GM06990 (cell line): ENCODE measurements at places on chromosomes 2 and 18.

GRCh38 chr18:68147728-68148127, 567.2 kb downstream of the TMX3 start:
- no peak for DNase-seq

- no peak for DNase-seq
Measured at GRCh38 chr2:99802734-99803133, 312.9 kb upstream of the REV1 start.

DNA sequence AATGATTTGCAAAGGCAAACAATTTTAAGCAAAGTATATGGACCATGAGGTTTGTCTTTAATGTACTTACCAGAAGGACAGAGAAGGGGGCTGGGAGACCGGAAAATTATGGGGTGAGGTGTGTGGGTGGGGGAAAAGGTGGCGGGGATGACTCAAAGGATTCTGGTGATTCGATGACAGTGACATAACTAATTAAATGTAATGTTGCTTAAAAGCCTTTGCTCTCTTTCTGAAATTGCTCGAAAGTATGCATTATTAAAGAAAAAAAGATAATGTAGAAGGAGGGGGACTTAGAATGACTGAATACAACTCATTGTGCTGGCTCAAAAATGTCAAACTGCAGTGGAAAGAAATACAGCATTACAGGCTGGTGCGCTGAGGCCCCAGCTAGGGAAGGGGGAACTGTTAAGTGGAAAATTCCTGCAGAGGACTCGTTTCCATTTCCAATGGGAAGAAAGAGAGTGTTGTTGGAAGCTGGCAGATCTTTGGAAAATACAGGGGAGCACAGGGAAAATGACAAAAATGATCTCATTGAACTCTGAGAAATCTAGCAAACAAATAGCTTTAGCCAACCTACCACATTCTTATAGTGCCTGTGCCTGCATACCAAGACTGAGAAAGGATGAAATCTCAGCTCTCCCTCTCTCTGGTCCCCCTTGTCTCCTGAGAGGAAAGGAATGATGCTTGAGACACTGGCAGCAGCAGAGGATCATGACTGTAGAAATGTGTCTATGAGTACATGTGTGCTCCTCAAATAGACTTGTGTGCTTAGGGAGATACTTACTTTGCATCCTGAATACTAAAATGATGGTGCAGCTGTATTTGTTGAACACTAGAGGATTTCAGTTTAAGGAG, 632.4 kb downstream of the NYAP2 start:
- DNase-seq: no peak

- DNase-seq: peak; percentile 79
Measured at GRCh38 chr2:8049851-8050571, 631.8 kb upstream of the ID2 start.

DNA sequence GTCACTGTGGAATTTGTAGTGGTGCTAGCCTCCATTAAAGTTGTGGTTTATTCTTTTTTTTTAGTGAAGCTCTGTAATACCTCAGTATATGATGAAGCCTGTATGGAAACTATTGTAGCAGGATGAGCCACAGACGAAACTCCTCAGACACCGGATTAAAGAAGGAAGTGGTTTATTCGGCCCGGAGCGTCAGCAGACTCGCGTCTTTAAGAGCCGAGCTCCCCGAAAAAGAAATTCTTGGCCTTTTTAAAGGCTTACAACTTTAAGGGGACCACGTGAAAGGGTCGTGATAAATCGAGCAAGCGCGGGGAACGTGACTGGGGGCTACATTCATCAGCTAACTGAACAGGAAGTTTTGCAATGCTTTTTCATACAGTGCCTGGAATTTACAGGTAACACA, 8.1 kb upstream of the CCL20 start:
- no peak for DNase-seq

DNA sequence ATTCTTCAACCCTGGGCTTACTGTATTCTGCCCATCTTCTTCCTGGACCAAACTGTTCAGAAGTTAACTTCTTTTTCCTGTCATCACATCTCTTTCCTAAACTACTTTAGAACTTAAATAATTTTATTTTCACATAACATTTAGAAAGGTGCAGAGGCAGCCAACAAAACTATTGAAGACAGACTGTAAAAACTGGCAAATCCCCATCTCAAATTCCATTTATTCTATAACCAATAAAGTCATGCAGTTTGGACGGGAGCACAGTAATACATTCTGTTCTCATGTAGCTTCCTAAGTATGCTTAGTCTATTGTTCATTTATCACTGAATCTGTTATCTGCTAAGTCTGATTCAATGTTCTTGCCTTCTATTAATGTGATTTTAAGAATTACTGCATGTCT, 99.1 kb downstream of the SMAD2 start:
- no peak for DNase-seq

GRCh38 chr2:160309585-160309984, 109.5 kb upstream of the ITGB6 start:
- DNase-seq: no peak

GRCh38 chr2:147006736-147007141, 838.1 kb upstream of the ACVR2A start:
- no peak for DNase-seq

DNA sequence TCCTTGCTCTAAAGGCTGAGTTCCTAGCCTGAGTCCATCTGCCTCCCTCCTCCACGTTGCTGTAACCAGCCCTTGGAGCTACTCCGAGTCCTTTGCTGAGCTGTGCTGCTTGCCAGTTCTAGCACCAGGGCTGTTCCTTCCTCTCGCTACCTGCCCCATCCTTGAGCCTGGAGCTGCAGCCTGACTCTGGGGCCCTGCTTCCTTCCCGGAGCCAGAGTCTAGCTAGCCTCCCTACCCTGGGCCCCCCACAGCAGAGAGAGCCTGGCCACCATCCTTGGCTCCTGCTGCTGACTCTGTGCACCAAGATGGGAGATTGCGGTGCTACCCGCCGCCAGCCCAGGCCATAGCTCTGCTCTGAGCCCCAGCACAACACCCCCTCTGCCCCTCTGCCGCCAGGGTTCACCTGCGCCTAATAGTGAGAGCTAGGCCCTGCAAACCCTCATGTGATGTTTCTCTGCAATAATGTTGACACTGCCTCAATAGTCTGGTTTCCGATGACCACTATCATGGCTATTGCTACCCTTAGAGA, 135.9 kb upstream of the ASB18 start:
- DNase-seq: no peak

DNA sequence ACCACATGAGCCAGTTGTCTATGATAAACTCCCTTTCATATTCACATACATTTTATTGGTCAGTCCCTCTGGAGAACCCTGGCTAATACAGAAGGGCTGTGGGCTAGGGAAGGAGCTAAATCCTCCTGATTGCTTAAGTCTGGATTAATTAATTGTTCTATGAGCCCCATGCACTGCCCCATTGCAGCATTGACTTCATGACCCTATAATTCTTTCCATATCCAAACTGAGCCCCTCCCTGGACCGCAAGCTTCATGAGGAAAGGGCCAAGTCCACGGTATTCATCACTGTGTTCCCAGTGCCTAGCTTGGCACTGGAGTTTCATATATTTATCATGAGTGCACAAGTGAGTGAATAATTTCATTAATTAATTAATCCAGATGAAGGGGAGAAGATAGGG, 124.0 kb downstream of the MBD2 start:
- DNase-seq: no peak

GRCh38 chr2:158650646-158651357, 144.3 kb upstream of the DAPL1 start:
- no peak for DNase-seq

DNA sequence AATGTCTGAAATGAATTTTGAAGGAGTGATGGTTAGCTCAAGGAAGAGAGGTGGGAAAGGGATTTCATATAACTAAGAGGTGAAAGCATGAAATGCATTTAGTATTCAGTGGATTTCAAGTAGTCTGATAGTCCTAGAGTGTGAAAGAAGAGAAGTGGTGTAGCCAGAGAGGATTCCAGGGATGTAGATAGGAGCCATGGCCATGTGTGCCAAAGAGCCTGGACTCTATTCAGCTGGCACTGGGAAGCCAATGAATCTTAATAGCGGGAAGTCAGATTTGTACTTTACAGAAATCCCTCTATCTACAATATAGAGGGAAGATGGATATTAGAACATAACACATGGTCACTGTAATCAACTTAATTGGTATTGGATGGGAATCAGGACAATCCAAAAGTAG, 8.3 kb upstream of the BOLL start:
- no peak for DNase-seq

DNA sequence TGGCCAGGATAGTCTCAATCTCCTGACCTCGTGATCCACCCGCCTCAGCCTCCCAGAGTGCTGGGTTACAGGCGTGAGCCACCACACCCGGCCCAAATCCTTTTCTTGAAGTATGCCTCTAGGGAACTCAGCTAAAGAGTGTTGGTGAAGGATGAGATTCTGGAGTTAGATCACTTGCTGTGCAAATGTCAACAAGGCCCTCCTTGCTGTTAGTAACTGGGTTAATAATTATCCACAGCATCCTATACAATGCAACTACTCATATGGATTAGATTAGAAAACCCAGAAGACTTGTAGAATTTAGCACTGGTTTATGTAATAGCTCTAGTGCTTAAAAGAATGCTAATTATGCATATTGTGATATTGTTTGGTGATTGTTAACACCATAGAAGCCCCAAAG, 310.8 kb upstream of the TFPI start:
- DNase-seq: no peak

DNA sequence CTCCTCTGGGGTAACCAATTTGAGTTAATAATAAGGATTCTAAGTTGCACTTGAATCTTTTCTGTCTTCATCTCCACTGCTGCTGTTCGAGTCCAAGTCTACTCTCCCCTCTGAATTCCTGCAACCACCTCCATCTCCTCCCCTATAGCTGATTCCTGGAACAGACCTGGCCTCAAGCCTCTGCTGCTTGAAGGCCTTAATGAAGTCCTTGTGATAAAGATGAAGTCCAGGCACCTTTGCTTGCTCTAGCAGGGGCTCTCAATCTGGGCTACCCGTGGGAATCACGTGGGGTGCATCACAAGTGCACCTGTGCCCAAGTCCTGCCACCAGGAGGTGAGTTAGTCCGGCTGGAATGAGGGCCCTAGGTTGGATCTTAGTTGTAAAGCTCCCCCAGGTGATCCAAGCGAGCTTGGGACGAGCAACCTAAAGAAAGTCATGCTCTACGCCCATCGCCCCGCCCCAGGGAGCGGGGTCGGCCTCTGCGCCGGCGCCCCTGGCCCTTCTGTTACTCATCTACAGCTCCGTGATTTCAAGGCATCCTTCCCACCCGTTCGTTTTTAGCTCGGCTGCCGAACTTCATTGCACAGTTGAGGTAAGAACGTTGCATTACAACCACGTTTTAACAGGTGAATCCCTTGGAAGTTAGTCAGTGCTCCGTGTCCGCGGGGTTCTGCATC, 905 bp upstream of the IAH1 start:
- peak; percentile 23 for DNase-seq

DNA sequence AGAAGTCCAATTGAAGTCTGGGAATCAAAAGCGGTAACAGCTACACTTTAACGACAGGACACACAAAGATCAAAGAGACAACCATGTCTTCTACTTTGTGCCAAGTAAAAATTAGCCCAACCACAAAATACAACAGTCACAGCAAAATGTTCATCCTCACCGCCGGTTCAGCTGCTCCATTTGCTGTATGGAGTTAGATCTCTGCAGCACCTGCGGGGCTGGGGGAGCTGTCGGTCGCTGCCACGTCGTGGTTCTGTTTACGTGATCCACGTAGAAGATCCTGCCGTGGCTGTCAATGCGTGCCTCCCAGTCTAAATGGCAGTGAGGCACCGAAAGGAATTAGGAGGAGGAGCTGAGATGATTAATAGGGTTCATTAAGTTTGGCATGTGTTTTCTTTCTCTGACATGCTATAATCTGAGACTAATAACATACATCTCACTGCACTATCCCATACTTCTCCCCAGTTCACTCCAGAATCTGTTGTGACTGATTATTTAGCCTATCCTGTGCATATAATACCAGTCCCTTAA, 136.5 kb upstream of the STK17B start:
- no peak for DNase-seq

- no peak for DNase-seq
Measured at GRCh38 chr2:28591711-28592335, 96.0 kb downstream of the PLB1 start.

- no peak for DNase-seq
Measured at GRCh38 chr2:33484042-33484621, 7.7 kb downstream of the RASGRP3 start.

- no peak for DNase-seq
Measured at GRCh38 chr2:154400563-154401290, 297.8 kb upstream of the KCNJ3 start.

DNA sequence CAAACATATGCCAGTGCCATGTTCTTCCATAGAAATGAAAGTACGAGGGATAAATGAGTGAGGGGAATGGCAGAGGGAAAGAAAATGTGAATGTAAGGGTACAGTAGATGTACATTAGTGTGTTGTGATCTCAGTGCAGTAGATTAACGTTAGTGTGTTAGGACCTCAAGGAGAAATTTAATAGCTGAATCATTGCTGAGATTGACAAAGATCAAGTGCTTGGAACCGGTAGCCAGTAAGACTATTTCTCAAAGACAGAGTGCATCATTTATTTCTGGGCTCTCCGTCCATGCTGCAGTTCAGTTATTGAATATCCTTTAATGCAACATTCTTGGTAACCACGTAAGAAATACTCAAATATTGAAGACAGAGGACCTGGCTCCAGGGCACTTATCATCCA, 246.0 kb downstream of the PTPRM start:
- DNase-seq: no peak

DNA sequence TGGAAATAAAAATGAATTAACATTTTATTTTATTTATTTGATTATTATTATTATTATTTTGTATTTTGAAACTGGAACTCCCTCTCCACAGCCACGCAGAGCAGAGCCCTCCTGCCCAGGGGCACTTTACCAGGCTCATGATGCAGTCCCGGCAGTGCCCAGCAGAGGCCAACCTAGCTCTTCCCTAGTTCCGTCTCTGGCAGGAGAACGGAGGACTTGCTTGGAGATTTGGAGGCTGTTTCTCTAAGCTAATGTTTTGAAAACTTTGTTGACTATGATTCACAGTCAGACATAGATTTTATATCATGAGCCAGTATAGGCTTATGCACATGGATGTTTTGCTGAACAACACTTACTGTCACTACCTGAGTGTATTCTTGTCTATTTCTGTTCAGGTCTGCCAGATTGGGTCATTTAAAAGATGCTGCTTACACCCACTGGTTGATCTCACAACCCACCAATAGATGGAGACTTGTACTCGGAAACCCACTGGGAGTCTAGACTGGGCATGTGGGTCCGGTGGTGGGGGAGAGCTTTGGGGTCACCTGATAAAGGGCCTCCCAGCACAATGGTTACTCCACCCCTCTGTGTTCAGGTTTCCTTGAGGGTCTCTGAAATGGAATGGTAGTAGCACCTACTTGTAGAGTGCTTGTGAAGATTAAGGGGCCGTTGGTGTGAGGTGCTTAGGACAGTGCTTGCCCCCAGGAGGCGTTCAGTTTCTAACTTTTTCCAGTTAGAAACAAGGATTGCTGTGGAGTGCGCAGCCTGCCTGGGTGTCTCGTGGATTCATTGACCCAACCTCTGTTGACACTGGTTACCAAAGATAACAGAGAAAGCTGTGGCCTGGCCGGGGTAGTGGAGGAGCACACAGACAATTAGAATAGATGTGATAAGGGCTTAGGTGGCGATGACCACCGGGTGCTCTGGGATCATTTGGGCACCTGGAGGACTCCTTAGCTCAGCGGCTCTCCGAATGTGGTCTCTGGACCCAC, 177.3 kb downstream of the HAUS1 start:
- DNase-seq: peak; percentile 12
